ENCODE measurements at places on chromosomes 16 and 17.

- no peak for DNase-seq
Measured at GRCh38 chr17:34135841-34136240, 119.2 kb upstream of the CCL2 start.

DNA sequence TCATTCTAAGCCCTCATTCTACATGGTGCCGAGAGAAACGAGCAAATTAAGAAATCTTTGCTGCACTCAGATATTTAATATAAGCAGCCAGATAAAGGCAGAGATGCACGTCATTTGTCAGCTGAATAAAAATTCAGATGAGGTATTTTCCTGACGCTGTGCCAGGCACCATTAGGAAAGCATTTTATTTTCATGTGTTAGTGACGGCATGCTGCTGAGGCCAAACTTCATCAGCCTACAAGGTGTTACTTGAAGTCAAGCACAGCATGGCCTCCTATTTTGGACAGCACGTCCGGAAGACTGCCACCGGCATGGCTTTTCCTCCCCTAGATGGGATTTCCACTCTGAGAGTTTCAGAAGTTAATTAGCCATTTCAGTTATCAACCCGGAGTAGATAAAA is 70.3 kb downstream of the IRX3 start:
- no peak for DNase-seq

- peak; percentile 21 for DNase-seq
Measured at GRCh38 chr17:70636517-70637133, 467.3 kb downstream of the KCNJ2 start.

DNA sequence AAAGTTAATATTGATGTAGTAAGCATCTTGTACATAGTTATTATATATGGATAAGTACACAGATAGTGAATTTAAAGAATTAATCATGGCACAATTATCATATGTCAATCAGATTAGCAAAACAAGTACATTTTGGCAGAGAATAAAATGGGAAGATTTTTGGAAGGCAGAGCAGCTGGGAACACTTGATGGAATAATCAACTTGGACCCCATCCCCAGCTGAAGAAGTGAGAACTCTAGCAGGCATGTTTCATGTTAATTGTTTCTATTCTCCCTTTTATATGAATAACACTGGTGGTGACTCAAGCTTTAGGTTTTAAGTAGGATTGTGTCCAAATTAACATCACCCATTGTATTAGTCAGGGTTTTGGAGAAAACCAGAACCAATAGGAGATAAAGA is 198.7 kb downstream of the KCNJ2 start:
- DNase-seq, result no peak

DNA sequence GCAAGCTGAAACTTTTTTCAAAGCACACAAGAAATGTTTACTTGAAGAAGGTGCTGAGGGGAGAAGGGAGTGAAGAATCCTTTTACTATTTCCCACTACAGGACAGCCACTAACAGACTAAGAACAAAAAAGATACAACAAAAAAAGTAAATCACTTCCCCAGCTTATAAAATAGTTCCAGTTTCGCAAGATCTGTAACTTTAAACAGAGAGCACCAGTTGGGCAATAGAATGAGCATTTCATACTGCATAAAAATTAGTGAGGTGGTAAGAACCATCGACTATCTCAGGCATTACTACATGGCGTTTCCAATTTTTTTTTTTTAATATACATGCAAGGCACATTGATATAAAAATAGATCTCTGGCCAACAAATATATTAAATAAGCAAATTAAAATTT is 11.1 kb downstream of the CRYBA1 start:
- no peak for DNase-seq

- DNase-seq, result no peak
Measured at GRCh38 chr16:47052666-47053640, 79.5 kb upstream of the DNAJA2 start.

DNA sequence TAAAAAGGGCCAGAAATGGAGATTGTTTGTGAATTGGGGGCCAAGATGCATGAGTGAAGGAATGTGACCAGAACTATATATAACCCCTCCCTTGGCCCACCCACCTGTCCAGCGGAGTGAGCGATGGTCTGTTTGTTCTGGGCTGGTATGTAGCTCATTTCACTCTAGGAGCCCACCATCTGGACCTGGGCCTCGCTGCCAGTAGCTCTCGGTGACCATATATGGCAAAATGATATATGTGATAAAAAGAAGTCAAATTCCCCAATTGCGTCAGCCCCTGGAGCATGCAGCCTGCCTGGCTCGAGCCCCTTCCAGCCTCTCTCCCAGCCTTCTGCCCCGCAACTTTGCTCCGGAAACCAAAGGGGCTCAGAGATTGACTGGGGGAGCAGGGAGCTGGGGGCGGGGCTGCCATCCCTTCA is 47.3 kb downstream of the CCDC42 start:
- DNase-seq, result no peak

- DNase-seq, result peak; percentile 91
Measured at GRCh38 chr17:58344047-58344790, 7.8 kb downstream of the SUPT4H1 start.

All from activated CD8-positive, alpha-beta T cell treated with anti-CD3 and anti-CD28 coated beads, Interleukin-2, amount 10 ng/mL, durations not matched to agents 7 days and 5 days (primary cell).